Muscle of leg (tissue), 16 donors: ENCODE measurements at places on chromosomes 1 and 21. TPM values are rescaled to one million over a fixed set of nuclear protein-coding genes. Genes with fewer than 3 reads are reported as not detected.

DNA sequence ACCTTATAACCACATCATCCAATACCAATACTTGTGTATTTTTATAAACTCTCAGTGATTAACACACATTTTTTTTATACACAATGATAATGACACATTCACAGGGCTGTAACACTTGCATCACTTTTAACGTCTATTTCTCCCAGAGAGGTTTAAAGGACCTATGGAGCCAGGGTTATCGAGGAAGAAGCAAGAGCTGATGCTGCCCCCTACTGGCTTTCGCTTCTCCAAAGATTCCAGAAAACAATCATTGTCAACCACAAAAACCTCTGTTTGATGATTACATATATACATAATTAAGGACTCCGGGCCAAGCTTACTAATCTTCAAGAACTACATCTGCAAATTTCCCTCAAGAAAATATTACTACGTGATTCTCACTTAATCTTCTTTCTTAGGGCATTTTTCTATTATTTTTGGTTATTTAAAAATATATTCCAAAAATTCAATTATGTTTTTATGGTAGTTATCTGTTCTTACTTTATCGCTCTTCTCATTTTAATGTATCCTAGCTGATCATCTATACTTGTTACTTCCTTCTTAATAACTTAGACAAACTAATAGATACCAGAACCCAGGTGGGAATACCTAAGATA is 214.5 kb downstream of the VAV3 start:
- DNase-seq, result peak; percentile 59

DNA sequence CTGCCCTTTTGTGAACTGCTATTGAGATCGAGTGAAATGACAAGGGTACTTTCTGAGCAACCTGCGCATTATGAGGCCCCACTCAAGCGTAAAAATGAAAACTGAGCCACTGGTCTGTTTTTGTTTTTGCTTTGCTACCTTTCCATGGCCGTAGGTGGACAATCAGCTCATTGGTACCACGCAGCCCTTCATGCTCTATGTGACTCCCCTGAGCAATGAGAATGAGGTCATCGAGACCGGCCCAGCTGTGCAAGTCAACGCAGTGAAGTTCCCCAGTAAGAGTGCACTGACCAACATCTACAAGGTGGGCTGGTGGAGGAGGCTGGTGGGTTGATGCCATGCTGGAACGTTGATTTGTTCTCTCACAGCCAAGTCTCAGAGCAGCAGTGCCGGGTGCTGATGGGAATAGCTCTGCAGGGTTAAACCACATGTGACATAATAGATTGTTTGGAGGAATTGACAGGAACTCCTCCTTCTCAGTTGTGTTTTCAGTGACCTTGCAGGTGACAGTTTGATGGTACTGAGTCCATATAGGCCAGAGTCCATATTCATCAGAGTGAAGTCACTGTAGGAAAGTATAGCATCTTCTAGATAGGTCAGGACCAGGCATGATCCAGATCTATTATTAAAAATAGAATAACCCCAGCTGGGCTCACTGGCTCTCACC is 170.3 kb downstream of the VPS13D start:
- DNase-seq, result no peak

DNA sequence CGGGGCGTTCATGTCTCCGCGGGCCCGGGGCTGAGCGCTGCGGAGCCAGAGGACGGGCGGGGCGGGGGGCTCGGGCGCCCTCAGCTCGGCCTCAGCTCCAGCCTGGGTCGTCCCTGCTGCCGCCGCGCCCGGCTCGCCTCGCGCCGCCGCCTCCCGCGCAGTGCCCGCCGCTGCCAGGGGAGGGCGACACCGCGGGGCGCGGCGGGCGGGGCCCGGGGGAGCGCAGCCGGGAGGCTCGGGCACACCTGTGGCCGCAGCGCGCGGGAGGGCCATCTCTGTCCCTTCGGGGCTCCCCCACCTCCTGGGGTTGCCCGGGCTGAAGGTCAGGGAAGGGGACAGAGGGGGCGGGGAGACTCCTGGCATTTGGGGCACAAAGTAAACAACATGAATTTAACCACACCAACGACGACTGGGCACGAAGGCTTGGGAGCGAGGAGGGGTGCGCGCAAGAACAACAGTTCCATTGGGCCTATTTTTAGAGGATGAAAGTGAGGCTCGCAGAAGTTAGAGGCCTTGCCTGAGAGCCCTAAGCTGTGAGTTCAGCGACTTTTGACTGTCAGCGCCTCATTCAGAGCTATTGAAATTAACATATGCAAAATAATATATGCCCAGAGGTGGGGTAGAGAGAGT is at the start of gene FAM131C:
FAM131C (minus strand) TSS at position 162 of the 630 bp plus-strand sequence. CDS start 209 bp downstream, outside the sequence.
- no peak for DNase-seq

DNA sequence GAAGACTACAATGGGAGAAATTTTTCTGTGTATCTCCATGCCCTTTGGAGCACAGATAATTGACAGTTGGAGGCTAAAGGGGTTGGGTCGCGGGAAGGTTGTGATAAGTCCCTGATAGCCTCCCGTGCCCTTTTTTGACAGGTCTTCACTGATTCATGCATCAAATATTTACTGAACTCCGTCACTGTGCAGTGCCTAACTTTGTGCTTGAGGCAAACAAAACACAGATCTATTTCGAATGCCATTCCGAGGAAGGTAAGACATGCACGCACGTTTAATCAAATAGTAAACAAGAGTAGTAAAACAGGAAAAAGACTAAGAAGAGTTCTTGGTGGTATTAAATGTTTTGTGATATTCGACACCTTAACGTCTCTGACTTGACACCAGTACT is 494 bp upstream of the PIP5K1A start:
- no peak for DNase-seq

DNA sequence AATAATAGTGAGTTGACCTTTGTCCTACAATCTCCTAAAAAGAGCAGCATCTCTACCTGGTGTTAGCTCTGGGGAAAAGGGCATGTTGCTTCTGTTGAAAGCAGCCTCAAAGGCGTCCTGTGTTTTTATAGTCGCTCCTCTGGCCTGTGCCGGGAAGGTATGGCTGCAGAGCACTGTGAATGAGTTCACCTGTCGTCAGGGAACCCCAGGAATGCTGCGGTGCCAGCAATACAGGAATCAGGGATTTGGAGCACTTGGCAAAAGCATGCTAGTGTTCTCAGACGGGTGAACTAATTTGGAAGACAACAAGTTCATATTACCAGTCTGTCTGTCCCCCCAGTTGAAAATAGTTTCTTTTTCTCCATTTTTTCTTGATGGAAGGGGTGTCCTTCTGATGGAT is 60.3 kb upstream of the PGD start:
- no peak for DNase-seq

GRCh38 chr1:62235576-62235975 is 40.9 kb downstream of the L1TD1 start:
- no peak for DNase-seq

DNA sequence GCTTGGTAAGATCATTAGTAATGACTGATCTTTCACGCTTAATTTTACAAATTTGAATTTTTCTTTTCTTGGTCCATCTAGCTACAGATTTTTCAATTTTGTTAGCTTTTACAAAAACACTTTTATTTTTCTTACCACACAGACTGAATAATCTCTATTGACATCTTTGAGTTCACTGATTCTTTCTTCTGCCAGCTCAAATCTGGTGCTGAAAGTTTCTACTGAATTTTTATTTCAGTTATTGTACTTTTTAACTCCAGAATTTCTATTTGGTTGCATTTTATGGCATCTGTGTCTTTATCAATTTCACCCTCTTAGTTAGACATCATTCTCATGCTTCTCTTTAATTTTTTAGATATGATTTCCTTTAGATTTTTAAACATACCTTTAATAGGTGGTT is 584.7 kb downstream of the LMO4 start:
- no peak for DNase-seq

- no peak for DNase-seq
These were observed 233.8 kb downstream of the TTLL7 start for GRCh38 chr1:83765125-83765524.

- no peak for DNase-seq
These were observed 126.7 kb downstream of the CDC42BPA start for GRCh38 chr1:227191607-227192006.

DNA sequence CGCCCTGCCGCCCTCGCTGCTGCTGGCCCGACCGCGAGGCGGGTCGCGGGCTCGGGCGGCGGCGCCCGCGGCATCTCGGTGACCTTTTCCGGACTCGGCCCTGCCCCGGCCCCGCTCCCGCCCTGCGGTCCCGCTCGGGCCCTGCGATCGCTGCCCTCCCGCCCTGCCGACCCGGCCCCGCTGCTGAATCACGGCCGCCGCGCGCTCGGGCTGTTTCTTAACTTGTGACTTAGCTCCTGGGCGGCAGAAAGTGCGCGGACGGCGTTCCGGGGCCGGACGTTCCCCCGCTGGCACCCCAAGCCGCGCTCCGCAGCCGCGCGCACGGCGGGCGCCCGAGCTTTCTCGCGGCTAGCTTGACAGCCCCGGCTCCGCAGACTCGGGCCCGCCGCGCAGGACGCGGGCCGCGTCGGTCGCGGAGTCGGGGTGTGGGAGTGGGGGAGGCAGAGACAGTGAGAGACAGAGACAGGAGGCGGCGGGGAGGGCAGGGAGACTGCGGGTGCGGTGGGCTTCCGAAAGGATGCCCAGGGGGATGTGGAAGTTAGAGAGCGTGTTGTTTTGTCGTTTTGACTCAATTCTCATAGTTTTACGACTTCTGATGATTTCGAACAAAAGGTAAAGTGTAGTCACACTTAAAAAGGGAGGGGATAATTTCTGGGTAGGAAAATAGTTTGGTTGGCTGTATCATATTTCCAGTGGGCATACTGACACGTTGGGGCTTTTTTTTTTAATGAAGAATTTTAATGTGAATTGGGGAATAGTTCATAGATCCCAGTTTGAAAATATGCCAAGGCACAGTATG is 49.8 kb downstream of the PRDM2 start:
- DNase-seq, result peak; percentile 63

- no peak for DNase-seq
These were observed 6.5 kb downstream of the TTLL10 start for GRCh38 chr1:1179983-1180861.

DNA sequence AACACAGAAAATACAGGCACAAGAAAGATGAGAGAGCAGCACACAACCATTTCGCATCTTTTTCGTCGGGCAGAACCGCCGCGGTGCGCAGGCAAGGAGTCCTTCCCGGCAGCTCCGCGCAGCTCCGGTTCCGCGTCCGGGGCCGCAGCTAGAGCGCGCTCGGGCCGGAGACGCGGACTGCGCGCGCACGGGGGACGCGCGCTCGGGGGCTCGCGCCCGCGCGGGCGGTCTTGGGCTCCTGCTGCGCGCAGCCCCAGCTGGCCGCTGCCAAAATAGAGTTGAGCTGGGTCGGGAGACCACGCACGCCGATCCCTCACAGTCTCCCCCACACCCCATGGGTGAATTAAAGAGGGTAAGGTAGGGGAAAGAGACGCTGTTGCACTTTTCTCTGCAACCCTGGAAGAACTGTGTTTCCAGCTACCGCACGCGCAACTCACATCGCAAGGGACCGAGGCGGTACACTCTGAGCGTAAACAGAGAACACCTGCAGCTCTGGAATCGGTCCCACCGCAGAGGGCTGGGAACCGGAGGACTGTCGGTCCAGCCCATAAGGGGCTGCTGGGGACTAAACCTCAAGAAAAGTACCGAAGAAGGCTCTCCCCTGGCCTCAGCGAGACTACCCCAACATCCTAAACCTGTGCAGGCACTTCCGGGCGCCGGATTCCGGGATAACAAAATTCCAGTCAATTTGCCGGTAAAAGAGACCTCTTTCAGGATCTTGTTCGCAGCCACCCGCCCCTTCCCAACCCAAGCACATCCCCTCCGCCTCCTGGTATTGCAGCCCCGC is 1.7 kb downstream of the NR5A2 start:
- DNase-seq, result peak; percentile 63

GRCh38 chr1:180787628-180788307 is 124.9 kb upstream of the KIAA1614 start:
- DNase-seq, result no peak

DNA sequence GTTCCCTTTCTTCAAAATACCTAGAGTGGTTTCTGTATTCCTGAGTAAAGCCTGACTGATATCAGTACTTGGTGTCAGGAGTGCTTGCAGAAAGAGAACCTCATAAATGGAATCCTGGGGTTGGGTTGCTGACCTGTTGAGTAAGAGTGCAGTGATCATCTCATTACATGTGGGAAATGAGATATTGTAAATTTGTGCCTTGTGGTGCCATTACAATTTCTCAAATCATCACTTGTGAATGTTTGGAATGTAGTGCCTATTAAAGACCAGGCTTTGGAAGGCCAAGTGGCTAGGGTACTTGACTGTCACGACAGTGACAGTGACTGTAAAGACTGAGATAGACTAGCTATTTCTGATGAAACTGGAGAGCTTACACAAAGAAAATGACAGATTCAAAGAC is 176.7 kb upstream of the CTTNBP2NL start:
- DNase-seq, result no peak

GRCh38 chr1:175539986-175540385 is 203.4 kb downstream of the TNR start:
- DNase-seq, result no peak

DNA sequence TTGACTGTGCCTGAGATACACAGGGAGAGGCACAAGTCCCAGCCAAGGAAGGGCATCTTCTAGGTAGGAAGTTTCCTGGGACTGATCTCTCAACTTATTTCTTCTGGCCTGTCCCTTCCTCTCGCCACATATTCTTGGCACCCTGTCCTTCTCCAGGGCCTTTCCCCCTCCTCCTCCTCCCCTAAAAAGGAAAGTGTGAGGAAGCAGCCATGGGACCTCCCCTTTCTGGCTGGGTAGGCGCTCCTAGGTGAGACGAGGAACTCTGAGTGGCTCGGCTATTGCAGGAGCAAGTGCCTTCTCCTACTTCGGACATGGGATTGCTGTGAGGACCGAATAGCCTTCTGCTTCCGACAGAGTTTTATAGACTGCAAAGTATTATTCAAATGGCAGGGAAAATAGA is 15.5 kb upstream of the MTARC2 start:
- DNase-seq, result no peak

GRCh38 chr1:230501849-230502248 is 75.7 kb upstream of the PGBD5 start:
- peak; percentile 80 for DNase-seq

DNA sequence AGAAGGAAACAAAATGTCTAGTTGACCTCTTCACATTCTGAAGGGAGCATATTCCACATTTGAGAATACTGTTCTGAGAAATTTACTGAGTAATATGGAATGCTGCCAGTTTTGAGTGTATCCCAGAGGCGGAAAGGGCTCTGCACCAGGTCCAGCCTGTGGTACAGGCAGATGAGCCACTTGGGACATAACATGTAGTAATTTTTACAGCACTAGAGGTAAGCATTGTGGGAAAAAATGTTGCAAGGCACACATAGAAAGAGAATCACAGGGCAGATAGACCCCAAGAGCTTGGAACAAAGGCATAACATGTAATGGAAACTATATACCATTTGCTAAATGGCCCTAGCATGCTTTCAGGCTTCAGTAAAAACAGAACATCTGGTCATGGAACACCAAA is 228.5 kb downstream of the USH2A start:
- no peak for DNase-seq

GRCh38 chr1:230626232-230626631 is 16.0 kb upstream of the COG2 start:
- DNase-seq, result no peak

Gene CRYBG2
- 0.22 TPM for total RNA-seq

Gene VASH2
- total RNA-seq, result 25.3 TPM

Gene CYP4B1
- not detected for total RNA-seq

Gene MFAP2
- 89.3 TPM for total RNA-seq

Gene CYP4Z1
- total RNA-seq, result 0.18 TPM

Gene NCAM2
- 4.5 TPM for total RNA-seq

Gene GABRD
- 0.35 TPM for total RNA-seq

Gene KCNT2
- 10.6 TPM for total RNA-seq

Gene SPRR2F
- total RNA-seq, result not detected

Gene ITLN2
- not detected for total RNA-seq

Gene MYCBP
- total RNA-seq, result 10.5 TPM

Gene C1QC
- total RNA-seq, result 19.1 TPM
